Left cardiac atrium (tissue), 4 donors: ENCODE measurements at places on chromosomes 4 and X. TPM values are rescaled to one million over a fixed set of nuclear protein-coding genes. Genes with fewer than 3 reads are reported as not detected.

GRCh38 chrX:42188730-42189129 lies 265.4 kb upstream of the CASK start:
- DNase-seq: no peak

DNA sequence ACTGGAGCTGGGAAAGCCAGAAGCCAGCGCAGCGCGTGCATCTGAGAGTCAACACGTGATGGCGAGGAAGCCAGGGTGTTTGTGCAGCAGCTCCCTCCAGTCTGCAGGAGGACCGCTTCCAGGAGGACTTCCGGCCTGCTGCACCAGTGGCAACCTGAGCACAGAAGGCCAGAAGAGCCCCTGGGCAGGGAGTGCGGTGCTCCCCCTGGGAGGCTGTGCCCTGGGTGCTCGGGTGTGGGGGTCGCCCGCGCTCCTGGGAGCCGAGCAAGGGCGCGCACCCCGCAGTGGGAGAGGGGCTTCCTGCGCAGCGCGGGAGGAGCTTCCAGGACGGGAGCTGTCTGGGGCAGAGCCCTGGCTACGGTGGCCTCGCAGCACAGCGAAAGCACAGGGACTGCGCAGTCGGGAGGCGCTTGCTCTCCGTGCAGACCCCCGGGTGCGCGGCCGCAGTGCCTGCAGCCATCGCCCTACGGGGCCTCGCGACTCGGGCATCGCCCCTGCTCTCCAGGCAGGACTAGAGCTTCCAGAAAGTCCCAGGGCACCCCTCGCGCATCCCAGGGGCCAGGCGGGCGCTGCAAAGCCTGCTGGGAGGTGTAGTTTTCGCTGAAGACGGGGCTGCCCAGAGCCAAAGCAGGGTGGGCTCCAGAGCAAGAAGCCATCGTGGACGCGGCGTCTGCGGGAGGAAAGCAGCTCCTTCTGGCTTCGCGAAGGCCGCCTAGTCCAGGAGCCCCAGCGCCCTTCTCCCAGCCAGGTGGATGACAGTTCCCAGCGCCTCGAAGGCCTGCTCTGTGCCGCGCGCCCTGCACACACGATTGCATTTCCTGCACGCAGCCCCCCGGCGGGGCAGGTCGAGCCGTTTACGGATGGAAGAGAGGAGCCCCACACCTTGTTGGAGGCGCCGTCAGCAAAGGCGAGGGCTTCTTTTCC lies 24.1 kb upstream of the WFS1 start:
- DNase-seq: no peak

DNA sequence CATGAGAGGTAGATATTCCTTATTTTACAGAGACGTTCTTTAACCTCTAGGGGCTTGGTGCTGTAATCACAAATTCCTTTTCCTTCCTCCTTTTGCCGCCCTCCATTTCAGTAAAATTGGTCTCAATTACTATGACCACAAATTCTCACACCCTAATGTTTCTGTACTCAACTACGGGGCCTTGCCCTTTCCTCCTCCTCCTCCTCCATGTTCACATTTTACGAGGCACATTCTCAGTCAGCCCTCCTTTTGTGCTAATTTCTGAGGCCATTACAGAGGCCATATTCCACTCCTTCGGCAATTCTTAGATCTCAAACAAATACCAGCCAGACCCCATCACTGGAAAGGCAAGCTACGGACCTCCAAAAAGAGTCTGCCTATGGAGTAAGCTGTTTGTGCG lies 92.1 kb downstream of the SH3KBP1 start:
- no peak for DNase-seq

DNA sequence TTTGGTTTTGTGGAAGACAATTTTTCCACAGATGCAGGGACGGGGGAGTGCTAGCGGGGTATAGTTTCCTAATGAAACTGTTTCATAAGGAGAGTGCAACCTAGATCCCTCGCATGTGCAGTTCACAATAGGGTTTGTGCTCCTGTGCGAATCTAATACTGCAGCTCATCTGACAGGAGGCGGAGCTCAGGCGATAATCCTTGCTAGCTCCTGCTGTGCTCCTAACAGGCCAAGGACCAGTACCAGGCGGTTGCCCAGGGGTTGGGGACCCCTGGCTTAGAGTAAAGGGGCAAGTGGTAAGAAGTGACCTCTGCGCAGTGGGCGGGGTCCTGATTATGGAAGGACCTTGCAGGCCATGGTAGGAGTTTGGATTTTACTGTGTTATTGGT lies 3.8 kb downstream of the SCML1 start:
- no peak for DNase-seq

GRCh38 chrX:49627086-49627777 lies 28.4 kb downstream of the GAGE1 start:
- no peak for DNase-seq

DNA sequence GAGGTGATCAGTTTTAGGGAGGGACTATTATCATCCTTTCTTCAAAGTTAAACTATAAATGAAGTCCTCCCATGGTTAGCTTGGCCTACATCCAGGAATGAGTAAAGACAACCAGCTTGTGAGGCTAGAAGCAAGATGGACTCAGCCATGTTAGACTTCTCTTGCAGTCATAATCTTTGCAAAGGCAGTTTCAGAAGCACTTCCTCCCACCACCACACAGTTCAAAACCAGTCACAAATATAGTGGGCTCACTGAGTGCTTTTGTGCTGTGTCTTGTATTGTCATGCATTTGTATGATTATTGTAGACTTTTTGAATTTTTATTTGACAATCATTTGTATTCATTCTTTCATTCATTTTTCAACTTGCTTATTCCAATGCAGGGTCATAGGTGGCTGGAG lies 204.5 kb downstream of the ZNF674 start:
- DNase-seq: no peak

GRCh38 chrX:71998836-71999509 lies 88.3 kb downstream of the NHSL2 start:
- DNase-seq: no peak

DNA sequence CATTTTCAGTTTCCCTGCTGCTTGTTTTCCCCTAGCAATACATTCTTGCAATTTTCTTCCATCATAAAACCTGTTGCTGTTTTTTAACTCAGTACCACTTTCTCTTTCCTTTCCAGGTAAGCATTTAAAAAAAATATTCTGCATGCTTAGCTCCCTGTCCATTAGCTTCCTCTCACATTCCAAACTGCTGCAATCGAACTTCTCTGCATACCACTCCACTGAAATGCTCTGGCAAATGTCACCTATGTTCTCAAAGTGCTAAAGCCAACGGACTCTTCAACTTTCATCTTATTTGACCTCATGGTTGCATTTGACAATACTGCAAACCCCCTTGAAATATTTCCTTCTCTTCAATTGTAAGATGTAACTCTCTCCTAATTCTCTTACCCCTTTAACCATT lies 192.7 kb downstream of the ANAPC10 start:
- DNase-seq: no peak

DNA sequence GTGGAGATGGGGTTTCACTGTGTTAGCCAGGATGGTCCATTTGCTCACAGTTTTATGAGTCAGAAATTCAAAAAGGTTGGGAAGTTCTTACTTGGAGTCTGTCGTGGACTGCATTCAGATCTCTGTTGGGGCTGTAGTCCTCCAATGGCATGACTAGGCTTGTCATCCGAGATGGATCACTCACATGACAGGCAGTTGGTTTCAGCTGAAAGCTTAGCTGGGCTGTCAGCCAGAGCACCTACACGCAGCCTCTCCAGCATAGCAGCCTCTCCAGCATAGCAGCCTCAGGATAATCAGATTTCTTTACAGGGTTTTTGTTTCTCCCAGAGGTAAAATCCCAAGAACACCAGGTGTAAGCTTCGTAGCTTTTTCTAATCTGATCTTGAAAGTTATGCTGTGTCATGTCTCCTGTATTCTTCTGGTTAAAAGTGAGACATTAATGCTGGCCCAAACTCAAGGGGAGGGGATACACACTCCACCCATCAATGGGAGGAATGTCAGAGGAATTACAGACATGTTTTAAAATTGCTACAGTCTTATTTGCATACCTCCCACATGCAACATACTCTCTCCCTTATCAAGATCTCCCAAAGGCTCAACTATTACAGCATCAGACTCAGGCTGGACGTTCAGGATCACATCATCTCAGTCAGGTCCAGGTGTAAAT lies 31.6 kb upstream of the SOD3 start:
- no peak for DNase-seq

DNA sequence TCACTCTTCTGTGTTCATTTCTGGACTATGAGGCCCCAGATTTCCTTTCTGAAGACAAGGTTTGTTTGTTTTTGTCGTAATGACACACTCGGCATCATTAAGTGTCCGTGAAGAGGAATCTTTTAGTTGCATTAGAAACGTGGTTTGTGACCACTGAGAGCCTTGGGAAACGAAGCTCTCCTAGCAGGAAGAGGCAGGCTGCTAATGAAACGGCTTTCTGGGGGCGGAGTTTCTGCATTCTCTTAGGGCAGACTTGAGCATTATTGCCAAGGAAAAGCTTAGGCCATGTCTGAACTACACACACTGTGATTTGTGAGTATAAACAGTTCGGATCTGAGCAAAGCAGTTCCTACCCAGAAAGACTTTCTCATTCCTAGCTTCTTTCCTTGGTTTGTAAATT lies 64.0 kb downstream of the SOX3 start:
- no peak for DNase-seq

GRCh38 chr4:3249711-3250437 lies 915 bp downstream of the MSANTD1 start:
- DNase-seq: no peak

- no peak for DNase-seq
Measured at GRCh38 chr4:4420421-4420820, 33.5 kb downstream of the NSG1 start.

DNA sequence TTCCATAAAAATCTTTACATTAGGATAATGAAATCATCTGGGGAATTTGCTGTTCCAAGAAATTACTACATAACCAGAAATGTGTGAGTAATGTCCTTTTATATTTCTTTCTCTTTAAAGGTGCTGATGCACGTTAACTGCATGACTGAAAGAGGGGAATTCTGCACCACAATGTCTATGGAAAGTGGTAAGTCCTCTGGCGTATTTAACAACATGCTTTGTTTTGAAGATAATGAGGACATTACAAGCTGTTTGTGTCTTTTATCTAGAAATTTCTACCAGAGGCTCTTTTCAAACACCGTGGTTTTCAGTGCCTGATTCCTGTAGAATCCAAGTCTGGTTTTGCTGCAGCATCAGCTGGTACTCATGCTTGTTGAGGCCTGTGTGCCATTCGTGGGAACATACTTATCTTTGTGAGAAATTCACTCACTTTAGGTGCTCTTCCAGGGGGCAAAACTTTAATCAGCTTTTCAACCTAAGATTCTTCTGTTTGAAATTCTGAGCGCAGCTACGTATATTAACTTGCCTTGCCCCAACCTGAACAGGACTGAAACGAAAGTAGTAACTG lies 257.2 kb downstream of the PDHA2 start:
- no peak for DNase-seq

DNA sequence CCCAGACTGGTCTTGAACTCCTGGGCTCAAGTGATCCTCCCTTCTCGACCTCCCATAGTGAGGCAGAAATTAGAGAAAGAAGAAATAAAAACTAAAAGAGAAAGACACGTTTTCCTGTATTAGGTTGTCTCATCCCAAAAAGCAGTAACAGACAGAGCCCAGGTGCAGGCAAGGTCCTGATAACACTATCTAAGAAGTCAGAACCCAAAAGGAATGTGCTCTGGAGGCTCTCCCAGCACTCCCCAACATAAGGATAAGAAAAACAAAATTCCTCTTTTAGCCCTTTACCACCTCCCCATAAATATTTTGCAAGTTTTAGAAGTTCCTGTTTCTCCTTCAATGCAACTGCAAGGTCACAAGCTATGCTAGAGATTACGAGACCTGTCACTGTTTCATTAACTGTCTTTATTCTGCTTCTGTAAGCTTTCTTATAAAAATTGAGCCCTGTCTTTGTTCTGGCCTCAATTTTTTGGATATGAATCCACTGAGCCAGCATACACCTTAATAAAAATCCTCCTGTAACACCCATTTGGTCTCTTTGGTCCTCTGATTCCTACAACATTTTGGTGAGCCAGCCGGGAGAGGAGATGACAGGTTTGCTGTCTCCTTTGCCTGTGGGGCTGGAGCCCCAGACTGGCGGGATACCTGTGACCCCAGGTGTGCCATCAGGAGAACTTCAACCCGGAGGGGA lies 25.9 kb downstream of the LIAS start:
- no peak for DNase-seq

GRCh38 chrX:43349363-43349762 lies 306.7 kb upstream of the MAOA start:
- DNase-seq: no peak

GRCh38 chr4:25330905-25331808 lies 18.6 kb downstream of the ZCCHC4 start:
- DNase-seq: no peak

GRCh38 chrX:28693101-28693500 lies 105.9 kb downstream of the IL1RAPL1 start:
- no peak for DNase-seq

GRCh38 chr4:181030961-181031360 lies 1212.2 kb upstream of the TENM3 start:
- no peak for DNase-seq

KCNIP4 gene
- total RNA-seq: not detected

PUDP gene
- 21.2 TPM for total RNA-seq
